ENCODE measurements at places on chromosomes 6 and 20.

DNA sequence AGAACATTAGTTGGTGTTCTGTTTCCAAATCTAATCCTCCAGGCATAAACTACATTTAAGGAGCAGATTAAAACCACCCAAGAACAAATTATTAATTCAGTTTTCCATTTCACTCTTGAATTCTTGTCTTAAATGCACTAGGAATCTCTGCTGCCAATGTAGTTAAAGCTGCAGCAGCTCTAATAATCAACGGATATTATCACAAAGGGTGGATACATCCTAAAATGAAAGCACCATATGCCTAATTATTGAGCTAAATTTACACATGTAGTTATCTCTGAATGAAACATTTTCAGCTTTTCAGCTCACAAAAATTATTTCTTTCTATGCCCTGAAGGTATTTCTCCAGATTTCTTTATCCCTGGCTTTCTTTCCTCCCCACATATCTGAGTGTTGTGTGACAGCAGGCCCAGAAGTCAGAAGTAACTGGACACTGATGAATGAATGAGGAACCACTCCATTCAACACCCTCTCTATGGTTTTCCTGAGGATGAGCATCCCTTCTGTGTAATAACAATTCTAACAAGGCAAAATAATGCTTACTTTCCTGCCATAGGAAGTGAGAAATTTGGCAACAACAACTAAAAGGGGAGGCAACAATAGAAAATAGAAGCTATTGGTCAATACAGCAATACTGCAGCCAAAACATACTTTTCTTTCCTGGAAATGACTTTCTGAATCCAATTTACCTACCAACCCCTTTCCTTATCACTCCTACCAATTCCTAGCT lies 14.9 kb downstream of the MAN1A1 start:
- no peak for DNase-seq

DNA sequence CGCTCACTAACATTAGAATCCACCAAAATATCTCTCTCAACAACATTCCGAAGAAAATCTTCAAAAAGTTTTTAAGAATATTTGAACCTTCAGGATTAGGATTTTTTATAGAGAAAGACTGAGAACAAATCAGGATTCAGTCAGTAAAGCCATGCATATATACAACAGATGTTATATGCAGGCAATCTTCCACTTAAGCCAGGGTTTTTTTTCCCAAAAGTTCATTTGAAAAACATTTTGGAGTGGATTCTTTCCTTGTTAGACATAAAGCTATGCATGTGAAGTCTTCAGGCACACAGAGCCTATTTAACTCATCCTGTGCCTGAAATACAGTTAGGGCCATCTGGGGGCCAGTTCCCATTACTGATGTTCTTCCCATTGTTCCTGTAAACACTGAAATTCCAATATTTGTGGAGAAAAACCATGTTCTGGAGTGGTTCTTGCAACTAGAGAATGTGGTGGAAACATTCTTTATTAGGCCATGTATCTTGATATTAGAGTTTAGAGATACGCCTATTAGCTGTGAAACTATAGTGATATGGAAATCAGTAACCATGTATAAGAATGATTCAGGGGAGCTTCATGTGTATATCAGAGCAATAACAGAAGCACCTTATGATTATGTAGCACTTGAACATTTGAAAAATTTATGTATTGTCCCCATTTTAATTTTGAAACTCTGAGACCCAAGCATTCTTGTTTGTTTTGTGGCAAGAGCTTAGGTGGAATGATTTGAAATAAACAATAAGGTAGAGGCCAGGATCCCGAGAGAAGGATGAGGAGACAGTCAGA lies 61.7 kb downstream of the PLEKHG1 start:
- no peak for DNase-seq

DNA sequence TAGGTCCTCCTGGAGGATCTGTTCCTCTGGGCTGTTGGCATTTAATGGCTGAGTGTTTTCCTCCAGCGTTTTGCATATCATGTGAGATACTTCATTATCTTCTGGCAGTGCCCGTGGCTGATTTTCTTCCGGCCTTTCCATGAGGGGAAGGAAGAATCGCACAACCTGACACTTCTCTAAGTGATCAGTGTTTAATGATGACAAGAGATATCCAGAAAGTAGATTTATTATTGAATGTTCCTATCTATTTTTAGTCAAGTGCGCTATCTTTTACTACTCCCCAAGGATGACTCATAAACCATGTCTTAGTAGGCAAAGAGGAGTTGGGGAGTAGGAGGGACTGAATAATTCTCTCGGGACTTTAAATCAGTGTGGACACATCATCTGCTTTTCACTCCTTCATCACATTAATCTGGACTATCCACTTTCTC lies 149.7 kb downstream of the PLCB4 start:
- DNase-seq, result no peak

GRCh38 chr6:56833127-56833791 lies 121.6 kb upstream of the BEND6 start:
- no peak for DNase-seq

DNA sequence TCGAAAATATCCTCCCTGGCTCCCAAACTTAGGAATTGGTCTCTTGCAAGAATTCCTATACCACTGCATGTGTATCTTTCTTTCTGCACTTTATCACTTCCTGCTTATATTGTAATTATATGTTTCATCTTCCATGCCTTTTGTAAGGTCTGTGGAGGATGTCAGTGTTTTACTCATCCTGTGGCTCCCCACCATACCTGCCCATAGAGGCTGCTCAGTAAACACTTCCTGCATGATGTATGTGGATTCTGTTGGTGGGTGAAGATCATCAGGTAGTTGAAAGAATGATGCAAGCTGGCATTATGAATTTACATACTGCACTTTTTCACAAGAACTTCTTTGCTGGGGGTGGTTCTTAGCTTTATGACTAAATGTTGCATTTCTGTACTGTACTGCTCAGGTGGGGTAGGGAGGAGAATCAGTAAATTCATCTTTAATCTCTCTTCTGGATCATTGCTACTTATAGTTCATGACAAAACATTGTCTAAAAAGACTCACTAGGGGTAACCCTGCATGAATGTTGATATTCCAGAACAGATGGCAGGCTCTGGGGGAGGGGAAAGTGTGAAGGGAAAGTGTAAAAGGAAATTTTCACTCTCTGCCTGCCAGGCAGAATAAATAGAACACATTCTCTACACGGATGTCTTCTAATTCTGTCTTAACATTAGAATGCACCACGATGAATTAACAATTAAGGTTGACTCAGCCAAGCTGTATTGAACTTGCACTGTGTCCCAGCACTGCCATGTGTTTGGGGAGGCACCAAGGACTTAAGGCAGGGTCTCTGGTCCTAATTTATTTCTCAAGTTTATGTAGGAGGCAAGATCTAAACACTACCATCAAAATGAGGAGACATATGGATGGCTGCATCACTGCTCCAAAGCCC lies 36.0 kb upstream of the KLHL31 start:
- DNase-seq, result no peak

DNA sequence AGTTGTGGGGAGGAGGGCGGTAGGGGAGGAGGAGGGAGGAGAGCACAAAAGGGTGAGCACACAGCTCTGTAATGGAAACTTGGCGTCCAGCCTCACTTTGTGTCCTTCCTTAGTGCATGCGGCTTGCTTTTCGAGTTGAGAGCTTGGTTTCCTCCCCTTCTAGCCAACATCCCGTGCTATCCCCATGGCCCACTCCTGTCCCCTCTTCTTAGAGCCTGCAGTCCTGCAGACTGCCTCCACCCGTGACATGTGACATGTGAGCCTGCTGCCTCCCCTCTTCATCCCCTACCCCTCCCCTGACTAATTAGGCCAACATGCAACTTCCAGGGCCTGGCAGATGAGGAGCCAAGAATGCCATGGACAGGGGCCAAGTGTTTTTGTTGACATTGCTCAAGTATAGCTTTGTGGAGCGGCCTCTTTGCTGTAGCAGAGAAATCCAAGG lies 63.2 kb downstream of the SLC24A3 start:
- DNase-seq, result no peak

DNA sequence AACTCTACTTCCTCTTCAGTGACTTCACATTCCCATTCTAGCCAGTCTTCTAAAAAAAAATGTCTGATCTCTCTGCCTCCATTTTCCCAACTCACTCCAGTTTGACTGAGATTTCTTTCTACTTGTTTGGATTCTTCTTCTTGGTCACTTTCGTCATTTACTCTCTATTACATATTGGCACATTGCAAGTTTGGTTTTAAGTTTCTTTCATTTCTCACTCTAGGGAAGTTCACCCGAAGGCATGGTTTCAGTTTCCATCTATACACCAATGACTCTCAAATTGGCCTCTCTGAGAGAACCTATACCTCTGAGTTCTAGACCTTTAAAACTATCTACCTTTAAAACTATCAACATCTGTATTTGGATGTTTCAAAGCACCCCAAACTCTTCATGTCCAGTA lies 51.3 kb downstream of the CD109 start:
- no peak for DNase-seq

GRCh38 chr6:35973670-35974222 lies 50.7 kb downstream of the SLC26A8 start:
- peak; percentile 36 for DNase-seq

DNA sequence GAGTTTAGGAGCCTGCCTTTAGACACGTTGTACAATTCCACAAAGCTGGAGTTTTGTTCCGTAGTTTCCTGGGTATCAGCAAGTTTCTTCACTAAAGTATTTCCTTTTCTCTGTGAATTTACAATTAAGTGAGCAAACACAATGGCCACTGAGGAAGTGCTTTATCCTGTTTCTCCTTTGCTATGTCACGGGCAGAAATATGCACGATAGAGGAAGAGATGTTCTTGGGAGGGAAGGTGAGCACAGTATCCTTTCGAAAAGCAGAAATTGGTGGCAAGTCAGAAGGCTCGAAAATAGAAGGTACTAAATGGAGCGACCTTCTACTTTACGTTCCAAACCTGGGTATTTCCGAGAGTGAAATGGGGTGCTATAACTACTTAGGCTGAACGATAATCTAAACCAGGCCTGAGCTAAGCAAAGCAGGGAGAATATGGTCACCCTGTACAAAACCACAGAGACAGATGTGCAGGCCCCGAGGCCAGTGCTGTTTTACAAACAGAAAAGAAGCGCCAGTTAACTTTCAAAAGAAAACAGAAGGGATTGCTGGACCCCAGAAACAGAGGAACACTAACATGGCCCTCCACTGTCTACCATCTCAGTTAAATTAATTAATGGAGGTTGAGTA lies 259.6 kb downstream of the TBC1D7 start:
- no peak for DNase-seq

DNA sequence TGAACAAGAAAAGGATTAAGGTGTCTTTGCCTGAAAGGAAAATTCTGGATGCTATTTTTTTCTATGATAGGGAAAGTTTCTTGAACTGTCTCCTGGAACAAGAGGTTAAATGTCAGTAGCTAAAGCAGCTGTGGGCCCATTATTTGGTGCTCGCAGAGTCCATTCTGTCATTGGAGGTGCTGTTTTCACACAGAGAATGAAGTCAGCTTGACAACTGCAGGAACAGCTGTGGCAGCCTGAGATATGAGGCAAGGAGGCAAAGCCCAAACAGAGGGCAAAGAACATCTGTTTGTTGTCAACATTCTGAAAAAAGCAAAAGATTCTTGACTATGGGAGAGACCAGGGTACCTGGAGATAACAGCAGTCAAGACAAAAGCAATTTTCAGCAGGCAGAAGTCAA lies 548.2 kb downstream of the KIF16B start:
- no peak for DNase-seq

GRCh38 chr6:15961635-15962448 lies 167.0 kb upstream of the MYLIP start:
- DNase-seq, result no peak

- no peak for DNase-seq
Observed at GRCh38 chr6:139483079-139483478, 108.6 kb upstream of the CITED2 start.

- DNase-seq, result no peak
Observed at GRCh38 chr20:37574199-37574890, 46.7 kb upstream of the BLCAP start.

DNA sequence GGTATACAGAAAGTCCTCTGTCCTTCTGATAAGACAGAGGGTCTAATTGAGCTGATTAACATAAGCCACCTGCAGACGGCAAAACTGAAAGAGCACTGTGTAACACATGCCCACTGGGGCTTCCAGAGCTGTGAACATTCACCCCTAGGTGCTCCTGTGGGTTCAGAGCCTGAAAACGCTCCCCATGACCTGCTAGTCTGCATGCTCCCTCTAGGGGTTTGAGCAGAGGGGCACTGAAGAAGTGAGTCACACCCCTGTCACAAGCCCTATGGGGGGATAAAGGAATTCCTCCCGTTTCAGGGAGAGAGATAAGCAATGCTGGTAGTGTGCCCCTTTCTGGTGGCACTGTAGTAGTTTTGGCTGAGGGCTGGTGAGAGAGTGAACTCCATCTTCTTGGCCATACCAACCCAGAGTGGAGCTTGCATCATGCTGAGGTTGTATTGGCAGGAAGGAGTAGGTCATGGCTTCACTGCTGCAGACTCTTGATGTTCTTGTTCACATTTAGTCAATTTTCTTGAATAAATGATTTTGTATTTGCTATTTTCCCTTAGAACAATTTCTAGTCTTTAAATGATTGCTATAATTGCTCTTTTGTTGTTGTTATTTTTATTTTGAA lies 637.5 kb upstream of the MAN1A1 start:
- DNase-seq, result no peak

GRCh38 chr6:74597266-74597665 lies 608.6 kb downstream of the COL12A1 start:
- DNase-seq, result no peak

DNA sequence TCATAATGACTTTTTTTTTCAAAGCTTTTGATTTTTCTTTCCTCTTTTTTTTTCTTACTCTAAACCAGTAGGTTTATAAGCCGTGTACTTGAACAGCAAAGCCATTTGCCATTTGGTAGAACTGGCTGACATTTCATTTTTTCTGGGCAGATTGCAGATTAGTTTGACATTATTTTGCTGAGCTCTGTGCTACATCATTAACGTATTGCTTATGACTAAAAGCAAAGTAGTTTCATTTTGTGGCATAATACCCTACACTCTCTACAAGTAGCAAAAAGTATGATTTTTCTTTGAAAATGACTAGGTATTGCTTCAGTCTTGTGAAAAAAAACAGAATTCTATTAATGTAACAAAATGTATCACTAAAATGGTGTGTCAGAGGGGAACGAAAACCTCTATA lies 141.3 kb downstream of the GRIK2 start:
- DNase-seq, result no peak

DNA sequence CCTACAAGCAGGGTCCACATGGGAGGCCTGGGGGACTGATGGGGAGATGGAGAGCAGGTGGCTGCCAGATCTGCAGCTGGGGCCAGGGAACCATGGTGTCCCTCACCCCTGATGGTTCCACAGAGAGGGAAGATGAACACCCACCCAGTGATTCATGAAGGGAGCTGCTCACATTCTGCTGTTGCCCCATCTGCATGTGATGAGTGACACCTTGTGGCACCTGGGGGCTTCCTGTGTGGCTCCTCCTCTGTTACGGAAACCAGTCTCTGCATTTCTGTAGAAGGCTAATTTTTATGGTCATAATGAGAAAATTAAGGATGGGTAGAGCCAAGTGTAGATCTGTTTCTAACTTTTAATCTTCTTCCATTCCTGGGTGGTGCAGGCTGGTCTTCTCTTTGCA lies 217.1 kb downstream of the SMOC2 start:
- DNase-seq, result no peak

DNA sequence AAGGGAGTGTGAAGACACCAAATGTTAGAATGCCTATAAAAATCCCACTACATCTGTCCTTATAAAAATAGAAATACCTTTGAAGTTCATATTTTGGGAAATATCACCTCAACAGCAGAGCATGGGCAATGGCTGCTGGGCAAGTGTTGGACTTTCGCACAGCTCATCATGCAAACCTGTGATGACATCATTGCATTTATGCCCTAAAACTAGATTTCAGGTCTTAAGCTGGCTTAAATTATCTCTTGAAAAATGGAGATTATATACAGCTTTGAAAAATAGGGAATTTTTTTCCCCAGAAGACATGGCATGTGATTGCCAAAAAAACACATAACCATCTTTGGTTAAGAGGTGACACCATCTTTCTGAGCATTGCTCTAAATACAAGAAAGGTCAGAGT lies 197.8 kb downstream of the UST start:
- DNase-seq, result no peak
